ENCODE measurements at places on chromosomes 7 and 10.

DNA sequence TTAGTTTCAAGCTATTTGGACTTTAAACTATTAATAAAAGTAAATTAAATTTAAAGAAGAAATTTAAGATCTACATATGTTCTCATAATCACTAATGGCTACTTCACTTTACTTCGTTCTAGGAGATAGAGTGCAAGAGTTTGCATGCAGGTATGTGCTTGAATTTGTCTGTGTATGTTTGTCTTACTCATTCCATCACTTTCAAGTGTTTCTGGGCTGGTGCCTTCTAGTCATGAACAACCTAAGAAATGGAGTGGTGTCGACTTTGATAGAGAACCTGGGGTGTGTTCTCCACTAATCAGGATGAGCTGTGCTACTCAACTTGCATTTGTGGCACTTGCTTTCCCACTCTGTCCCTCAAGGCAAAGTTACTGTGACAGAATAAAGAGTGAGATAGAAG is 169.9 kb downstream of the KCND2 start:
- DNase-seq, result no peak

DNA sequence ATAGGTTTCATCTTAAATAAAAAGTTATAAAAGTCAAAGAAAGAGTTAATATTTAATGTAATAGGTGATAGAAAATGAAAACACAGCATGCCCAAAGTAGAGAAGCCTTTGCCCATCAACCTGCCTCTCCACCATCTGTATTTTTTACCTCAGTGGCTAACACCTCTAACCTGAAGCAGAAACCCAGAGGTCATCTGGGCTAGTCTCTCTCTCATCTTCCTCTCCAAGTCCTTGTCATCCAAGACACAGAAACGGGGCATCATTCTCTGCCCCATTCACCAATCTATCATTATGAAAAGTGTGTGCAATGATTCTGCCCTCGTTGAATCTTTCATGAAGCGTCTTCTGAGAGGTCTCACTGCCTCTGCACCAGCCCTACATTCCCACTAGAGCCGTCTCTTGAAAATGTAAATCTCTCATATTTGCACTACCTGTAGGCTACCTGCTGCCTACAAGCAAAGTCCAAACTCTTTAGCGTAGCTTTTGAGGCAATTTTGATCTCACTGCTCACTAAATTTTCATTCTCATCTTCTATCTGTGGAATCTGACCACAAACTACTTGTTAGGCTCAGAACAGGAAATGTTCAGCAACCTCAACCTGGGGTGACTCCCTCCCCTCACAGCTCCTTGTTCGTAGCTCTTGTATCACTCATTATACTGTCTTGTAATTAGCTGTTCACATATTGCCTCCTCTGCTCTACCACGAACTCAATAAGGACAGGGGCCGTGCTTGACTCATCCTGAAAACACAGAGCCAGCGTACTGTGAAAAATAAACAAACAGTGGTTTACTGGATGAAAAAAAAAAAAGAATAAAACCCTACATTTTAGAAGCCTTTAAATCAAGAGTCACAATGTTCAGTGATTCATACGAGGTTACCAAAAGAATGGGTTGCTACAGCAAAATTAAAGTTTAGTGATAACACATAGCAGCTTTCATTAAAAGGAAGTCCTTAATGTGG is 83.1 kb downstream of the CTNNA3 start:
- peak; percentile 73 for DNase-seq

DNA sequence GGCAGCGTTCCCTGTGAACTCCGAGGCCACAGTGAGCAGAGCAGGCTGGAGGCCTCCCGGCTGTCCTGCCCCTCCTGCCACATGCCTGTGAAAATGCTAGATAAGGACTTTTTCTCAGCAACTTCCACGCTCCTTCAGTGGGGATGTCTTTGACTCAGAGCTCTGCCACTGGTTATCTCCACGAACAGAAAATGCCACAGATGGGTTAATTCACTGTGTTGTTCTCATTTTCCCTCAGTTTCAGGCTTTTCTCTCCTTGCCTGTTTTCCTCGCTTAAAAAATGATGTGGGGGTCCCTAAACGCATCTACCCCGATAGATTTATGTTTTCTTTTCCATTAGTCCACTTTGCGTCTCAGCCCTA is 51.3 kb downstream of the IKZF1 start:
- no peak for DNase-seq

- DNase-seq, result no peak
Observed at GRCh38 chr7:47573758-47574481, 8.0 kb downstream of the TNS3 start.

DNA sequence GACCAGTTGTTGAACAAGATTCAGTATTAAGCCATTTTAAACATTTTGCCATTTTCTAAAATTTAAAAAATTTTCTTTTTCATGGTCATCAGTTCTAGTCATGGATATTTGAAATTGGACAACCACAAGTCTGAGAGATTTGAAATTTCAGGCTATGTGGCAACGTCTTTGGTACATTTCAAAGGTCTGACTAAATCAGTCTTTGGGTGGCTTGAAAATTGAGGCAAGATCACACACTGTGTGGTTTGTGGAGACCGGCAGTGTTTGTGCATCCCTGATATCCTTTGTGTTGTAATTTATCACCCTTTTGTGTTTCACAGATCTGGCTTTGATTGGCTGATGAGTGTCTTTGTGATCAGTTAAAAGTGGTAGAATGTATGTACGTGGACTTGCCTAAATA is 35.7 kb downstream of the CCAR1 start:
- no peak for DNase-seq

DNA sequence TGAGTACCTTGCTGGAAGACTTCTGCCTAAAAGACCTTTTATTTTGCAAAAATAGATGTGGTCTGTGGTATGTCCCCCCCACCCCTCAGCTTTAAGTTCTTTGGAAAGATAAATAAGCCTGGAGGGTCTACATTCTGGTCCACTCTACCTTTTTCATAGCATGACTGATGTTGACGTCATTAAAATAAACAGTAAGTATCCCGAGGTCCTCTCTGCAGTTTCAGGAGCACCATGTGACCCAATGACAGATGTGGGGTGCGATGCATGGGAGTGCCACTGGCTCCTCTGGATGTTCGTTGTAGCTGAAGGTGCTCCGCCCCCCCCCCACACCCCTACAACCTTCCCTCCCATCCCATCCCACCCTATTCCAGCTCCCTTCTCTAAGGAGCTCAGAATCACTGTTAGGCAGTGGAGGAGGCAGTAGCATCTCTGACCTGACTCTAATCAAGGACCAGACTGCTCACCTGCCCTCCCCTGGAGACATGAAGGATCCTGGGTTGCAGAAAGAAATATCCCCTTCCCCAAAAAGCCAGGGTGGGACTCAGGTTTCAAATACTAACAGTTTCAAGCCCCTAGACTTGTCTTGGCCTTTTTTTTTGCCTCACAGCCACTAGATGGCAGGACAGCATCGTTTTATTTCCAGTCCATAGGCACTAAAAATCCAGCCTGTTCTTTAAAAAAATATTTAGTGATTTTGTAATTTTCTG is 25.1 kb downstream of the CASP7 start:
- DNase-seq, result no peak

GRCh38 chr7:7920481-7920880 is 48.1 kb upstream of the GLCCI1 start:
- peak; percentile 14 for DNase-seq

GRCh38 chr7:94618126-94618525 is 37.8 kb downstream of the SGCE start:
- DNase-seq, result no peak

- no peak for DNase-seq
Observed at GRCh38 chr10:132972986-132973902, 30.9 kb upstream of the CFAP46 start.

- no peak for DNase-seq
Observed at GRCh38 chr10:34615770-34616169, 199.3 kb downstream of the PARD3 start.

DNA sequence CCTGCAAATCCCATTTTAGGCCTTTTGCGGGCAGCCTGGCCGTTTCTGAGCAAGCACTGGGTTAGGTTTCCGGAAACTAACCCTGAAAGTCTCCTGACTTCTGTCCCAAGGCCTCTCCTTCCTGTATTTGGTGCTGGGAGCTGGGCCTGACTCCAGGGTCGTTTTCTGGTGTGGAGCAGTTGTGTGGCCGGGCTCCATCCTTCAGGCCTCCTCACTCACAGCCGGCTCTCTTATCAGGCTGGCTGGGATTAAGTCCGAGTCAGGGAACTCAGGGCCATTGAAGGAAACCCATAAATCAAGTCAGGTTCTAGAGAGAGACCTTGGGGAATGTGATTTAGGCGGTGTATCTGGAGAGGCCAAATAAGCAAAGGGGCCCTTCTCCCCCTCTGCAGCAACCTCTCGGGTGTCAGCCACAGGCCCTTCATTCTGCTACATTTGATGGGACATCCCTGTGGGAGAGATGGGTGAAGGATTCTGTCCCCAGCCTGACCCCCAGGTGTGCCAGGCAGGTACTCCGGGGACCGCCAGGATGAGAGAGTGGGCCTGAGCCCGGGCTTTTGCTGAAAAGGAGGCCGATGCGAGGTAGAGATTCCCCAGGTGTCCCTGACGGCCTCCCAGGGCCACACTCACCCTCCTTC is 3.3 kb downstream of the GATA3 start:
- DNase-seq, result no peak

DNA sequence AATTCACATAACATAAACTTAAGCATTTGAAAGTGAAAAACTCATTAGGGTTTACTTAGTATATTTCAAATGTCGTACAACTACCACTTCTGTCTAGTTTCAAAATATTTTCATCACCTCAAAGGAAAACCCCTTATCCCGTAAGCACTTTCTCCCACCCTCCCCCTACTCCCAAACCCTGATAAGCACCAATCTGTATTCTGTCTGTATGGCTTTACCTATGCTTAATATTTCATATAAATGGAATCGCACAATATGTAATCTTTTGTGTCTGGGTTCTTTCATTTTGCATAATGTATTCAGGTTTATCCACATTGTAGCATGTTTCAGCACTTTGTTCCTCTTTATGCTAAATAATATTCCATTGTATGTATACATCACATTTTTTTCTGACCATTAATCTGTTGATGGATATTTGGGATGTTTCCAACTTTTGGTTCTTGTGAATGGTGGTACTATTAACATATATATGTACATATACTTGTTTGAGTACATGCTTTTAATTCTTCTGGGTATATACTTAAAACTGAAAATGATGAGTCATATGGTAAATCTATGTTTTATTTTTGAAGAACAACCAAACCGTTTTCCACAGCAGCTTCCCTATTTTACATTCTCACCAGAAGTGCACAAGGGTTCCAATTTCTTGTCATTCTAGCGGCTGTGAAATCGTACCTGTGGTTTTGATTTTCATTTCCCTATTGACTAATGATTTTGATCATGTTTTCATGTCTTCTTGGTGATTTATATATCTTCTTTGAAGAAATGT is 6.2 kb upstream of the STARD3NL start:
- DNase-seq, result no peak

- DNase-seq, result no peak
Observed at GRCh38 chr10:24884793-24885192, 67.6 kb downstream of the PRTFDC1 start.

DNA sequence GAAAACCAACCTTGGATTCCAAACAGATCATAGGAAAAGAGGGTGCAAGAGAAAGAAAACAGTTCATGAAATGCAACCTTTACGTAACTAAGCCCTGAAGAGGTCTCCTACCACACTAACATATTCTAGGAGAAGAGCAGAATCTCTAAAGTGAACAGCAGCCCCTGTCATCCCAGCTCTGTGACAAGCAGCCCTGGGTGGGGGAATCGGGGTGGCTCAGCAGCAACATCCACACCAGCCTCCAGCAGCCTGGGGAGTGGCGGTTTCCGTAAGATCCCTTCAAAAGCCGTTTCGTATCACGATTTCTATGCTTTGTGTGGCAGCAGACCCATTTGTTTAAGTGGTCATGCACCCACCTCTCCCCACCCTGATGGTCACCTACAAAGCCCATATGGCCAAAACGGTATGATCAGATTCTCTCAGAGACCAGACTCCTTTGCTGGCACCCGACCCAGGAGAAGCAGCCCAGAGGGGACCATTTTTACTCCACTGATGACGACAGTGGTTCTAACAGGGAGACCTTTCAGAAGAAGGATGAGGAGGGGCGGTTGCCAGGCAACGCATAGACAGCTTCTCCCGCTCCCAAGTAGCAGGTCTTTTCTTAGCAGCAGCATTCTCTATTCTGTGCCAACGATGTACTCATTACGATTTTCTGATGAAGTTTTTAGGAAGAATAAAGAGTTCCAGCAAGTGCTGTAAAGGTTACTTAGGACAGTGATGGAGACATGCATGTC is 300.6 kb downstream of the DNAJB6 start:
- no peak for DNase-seq

- DNase-seq, result peak; percentile 6
Observed at GRCh38 chr7:33191340-33191739, 62.0 kb downstream of the BBS9 start.

GRCh38 chr7:154953006-154953684 is 49.8 kb downstream of the PAXIP1 start:
- DNase-seq, result peak; percentile 54

DNA sequence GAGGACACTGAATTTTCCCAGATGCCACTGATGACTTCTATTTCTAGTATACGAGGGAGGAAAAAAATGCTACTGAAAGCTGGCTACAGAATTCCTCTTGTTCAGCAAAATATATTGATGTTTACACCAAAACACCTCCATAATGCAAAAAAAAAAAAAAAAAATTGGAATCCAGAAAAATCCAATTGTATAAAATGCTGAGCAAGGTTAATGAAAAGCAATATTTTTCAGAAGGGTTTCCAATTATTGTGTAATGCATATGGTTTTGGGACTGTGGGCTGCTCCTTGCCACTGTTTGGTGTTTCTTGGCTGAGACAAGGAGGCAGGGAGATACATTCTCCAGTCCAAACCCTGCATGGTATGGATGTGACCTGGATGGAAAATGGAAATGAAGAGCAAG is 83.8 kb downstream of the LSM5 start:
- no peak for DNase-seq

- no peak for DNase-seq
Observed at GRCh38 chr10:128867210-128867609, 599.8 kb upstream of the MGMT start.

- no peak for DNase-seq
Observed at GRCh38 chr7:141217938-141218337, 144.1 kb downstream of the TMEM178B start.

- DNase-seq, result peak; percentile 52
Observed at GRCh38 chr10:101272229-101272868, 43.1 kb upstream of the LBX1 start.

- no peak for DNase-seq
Observed at GRCh38 chr10:104429846-104430245, 76.2 kb downstream of the CFAP58 start.

DNA sequence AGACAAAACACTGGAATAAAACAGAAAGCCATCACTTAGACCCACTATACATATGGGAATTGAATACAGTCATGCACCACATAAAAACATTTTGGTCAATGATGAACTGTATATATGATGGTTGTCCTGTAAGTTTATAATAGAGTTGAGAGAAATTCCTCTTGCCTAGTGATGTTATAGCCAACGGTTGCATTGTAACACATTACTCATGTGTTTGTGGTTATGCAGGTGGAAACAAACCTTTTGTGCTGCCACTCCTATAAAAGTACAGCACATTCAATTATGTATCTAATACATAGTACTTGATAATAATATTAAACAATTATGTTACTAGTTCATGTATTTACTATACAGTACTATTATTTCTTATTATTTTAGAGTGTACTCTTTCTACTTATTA is 381.2 kb upstream of the MBL2 start:
- no peak for DNase-seq
